ENCODE measurements at places on chromosomes 16 and 17. TPM values are rescaled to one million over a fixed set of nuclear protein-coding genes. Genes with fewer than 3 reads are reported as not detected.

GRCh38 chr17:49670002-49670401, 7.9 kb downstream of the SPOP start:
- no peak for DNase-seq

DNA sequence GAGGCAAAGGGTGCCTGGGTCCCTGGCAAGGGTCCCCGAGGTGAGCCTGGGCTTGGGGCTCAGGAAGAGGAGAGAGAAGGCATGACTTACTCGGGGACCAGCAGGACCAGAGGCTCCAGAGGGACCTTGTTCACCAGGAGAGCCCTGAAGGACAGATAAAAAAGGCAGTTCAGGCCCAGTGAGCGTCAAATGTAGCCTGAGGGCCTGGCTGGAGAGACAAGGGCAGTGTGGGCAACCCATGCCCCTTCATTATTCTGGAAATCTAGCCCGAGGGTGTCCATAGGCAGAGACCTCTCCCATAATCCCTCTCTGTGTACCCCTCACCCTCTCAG, 14.1 kb downstream of the COL1A1 start:
- no peak for DNase-seq

GRCh38 chr16:10606607-10607006, 26.2 kb upstream of the EMP2 start:
- DNase-seq = no peak

DNA sequence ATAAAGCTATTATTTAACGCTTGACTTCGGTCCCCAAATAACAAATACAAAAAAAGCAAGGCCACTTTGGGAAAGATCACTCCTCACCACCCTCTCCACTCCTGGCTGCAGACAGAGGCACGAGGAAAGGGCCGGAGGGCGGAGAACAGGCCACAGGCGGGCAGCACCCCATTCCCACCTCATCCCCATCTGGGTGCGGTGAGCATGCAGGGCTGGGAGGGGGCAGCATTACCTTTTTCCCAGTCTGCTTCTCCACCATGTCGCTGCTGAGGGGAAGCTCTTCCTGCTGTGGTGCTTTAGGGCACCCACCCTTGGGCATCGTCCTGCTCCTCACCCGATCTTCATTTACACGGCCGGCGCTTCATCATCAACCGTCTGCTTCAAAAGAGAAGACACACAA, 99.2 kb downstream of the ZNF778 start:
- DNase-seq = no peak

DNA sequence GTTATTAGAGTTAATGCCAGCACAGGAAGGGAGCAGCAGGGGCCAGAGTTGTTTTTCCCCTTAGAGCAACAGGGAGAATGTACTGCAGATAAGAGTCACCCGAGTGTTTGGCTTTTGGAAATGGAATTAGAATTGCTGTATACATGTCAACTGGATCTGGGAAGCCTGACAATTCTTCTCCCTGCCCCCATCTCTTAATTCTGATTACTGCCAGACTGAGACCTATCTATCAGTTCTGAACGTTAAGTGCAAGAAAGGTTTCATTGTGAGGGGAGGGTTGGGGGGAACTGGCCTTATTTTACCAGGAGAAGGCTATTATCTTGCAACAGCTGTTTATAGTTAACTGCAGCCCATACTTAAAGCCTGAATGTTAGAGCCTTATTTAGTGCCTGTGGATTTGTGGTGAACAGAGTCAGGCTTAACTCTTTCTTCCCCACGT, 424.5 kb upstream of the CDH11 start:
- no peak for DNase-seq

DNA sequence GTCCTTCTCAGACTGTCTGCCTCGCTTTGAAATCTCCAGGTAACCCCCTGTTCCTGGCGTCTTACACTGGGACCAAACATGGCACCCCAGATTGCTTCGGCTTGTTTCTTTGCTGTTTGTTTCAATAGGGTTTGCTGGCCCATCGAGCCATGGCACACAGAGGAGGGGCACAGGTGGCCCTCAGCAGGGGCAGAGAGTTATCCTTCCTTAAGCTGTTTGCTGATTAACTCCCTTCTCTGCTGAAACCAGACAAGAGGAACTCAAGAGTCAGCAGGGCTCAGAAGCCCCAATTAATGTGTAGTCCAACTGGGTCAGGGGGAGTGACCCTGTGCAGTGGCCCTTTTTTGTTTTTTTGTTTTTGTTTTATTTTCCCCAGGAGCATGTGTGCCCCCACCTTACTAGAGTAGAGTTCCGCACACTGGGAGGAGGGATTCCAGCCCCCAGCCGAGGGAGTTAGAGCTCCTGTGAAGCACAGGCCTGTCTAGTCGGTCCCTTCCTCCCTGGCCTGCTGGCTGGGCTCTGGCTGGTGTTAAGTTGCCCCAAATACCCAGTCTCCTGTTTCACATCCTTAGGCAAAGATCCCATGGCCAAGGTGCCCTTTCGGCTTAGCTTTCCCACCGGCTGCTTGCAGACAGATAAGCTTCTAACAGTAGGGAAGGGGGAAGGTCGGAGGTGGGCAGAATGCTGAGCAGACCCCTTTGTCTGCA, 39.3 kb downstream of the YPEL2 start:
- DNase-seq = no peak

DNA sequence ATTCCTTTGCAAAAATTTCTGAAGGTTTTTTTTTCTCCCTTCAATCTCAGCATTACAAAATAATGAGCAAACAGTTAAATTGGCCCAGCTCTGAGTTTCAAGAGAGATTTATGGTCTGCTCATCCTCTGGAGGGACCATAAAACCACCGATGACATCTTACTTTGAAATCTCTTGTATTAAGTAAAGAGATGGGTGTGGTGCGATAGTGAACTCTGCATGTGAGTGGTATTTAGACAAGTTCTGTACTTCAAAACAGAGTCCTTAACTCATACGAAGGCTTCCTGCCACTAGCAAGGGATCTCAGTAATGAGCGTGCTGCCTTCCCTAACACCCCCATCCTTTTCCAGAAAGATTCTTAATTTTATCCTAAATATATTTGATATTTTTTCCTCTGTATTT, 2.1 kb downstream of the FAM20A start:
- DNase-seq = no peak

Gene LLGL1
- total RNA-seq = 7.8 TPM

Gene NUBP2
- total RNA-seq = 72.8 TPM

Gene KRTAP16-1
- not detected for total RNA-seq

Gene HBA1
- 50.3 TPM for total RNA-seq
